ENCODE measurements at places on chromosomes 6 and 20.

DNA sequence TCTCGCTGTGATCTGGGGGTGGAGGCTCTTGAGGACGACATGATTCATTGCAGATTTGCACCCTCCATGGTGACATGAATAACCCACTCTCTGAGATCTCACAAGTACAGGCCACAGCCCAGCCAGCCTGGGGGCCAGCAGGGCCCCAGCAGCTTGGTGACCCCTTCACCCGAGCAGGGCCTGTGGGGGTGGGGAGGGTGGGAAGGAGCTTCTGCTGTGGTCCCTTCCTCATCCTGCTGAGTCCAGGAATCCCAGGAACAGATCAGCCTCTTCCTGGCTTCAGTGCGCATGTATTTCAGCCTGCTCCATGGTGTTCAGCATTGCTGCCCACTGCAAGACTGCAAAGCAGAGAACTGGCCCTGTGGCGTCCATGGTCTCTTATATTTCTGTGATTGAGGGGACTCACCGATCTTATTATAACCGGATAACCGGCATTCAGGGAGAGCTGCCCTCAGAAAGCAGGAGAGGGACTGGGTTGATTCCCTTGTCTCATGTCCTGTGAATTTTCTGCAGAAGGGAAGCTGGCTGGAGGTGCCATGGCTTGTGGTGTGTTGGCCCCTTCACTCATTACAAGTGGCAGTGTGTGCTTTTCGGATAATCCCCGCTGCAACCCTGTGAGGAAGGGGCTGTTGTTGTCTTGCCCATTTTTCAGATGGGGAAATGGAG lies 118.8 kb upstream of the FRMD1 start:
- no peak for DNase-seq

DNA sequence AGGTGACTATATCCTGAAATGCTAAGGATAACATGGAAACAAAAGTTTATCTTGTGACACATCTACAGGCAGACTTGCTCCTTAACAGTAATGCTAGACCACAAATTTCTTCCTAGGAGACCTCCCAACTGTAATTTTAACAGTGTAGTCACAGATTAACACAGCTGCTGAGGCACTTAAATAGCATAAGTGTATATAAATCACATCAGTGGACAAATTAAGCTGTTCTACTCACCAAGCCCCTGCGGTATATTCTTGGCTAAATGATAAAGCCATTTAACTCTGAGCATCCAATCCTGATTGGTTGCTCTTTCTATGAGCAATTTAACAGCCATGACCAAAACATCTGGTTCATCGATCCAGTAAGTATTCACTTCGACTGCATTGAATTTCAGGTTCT lies 73.3 kb upstream of the LYRM2 start:
- no peak for DNase-seq

DNA sequence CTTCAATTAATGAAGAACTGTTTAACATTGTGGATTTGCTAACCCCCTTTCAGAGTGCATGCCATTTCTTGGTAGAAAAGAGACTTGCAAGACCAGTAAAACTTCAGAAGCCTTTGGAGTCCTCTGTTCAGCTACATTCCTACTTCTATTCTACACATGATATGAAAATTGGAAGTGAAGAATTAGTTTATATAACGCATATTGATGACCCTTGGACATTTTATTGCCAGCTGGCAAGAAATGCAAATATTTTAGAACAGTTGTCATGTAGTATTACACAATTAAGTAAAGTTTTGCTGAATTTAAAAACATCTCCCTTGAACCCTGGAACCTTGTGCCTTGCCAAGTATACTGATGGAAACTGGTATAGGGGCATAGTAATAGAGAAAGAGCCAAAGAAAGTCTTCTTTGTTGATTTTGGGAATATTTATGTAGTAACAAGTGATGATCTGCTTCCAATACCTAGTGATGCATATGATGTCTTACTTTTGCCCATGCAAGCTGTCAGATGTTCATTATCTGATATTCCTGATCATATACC lies 3.3 kb downstream of the TDRD6 start:
- DNase-seq: no peak

DNA sequence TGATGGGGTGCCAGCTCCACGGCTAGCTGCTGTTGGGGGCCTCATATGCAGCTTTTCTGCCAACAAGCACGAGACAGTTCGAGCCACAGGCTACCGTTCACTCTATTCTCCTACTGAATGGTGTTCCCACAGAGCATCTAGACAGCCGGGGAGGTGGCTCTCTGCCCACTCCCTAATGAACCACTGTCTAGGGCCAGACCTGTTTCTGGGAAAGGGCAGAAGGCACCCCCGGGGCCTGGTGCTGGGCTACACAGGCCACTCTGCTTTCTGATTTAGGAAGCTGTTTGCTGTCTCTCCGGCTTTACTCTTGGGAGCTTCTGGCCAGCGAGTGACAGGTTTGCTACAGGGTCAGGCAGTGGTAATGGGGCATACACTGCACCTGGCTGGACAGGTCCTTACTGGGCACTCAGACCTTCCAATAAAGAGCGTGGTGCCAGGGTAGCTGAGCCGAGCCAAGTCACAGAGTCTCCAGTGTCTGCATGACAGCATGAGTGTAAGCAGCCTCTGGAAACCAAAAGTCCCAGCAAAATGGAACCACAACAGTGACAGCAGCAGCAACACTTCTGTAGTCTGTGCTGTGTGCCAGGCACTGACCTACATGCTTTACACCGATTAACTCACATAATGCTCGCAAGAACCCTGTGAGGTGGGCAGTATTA lies 8.4 kb downstream of the CCDC167 start:
- DNase-seq: no peak

GRCh38 chr6:118319894-118320649 lies 228.0 kb upstream of the PLN start:
- no peak for DNase-seq

GRCh38 chr6:82080767-82081166 lies 166.8 kb downstream of the IBTK start:
- no peak for DNase-seq

DNA sequence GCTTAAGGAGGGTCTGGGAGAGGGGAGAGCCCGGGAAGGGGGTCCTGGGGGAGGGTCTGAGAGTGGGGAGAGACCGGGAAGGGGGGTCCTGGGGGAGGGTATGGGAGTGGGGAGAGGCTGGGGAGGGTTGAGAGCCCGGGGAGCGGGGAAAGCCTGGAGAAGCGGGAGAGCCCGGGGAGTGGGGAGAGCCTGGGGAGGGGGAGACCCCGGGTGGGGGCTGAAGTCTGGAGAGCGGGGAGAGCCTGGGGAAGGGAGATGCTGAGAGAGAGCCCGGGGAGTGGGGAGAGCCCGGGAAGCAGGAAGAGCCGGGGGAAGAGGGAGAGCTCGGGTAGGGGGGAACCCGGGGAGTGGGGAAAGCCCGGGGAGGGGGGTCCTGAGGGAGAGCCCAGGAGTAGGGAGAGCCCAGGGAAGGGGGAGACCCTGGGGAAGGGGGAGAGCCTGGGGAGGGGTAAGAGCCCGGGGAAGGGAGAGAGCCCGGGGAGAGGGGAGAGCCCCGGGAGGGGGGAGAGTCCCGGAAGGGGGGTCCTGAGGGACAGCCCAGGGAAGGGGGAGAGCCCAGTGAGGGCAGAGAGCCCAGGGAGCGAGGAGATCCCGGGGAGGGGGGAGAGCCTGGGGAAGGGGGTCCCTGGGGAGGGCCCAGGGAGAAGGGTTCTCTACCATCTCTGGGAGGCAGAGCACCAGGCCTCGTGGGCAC lies 148.5 kb downstream of the SYNDIG1 start:
- DNase-seq: no peak

DNA sequence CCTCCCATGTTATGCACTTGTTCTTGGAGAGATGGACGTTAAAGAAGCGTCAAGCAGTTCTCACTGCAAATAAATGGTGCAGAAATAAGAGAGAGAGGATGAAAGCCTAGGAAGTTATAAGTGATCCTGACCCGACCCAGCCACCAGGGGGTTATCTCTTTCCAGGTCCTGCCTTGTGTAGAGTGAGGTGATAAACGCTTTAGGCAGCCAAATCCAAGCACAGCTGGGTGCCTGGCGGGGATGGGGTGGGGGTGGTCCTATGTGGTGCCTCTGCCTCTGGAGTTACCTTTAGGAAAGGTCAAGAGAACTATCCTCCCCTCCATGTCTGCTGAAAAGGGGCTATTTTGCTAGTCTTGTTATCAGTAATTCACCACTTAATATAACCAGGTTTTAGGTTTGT lies 9.2 kb upstream of the TFAP2A start:
- no peak for DNase-seq

DNA sequence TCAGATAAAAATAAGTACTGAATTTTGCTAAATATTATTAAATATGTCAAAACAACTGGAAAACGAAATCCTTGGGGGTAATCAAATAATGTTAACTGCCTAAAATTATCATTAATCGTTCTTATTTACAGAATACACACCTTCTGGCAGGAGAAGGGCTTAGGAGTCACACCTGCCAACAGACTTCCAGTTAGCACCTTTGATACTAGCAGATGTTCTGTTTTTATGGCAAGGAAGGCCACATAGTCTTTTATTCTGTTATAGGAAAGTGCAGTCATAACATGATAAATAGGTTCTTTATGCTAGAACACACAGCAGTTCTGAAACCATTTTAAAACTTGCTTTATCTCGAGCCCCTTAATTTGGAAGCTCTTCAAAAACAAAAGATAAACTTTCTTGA lies 464.1 kb downstream of the UTRN start:
- DNase-seq: no peak

Data from progenitor cell of endocrine pancreas (in vitro differentiated cells).